Kidney capillary endothelial cell (primary cell): ENCODE measurements at places on chromosomes 1 and 21.

DNA sequence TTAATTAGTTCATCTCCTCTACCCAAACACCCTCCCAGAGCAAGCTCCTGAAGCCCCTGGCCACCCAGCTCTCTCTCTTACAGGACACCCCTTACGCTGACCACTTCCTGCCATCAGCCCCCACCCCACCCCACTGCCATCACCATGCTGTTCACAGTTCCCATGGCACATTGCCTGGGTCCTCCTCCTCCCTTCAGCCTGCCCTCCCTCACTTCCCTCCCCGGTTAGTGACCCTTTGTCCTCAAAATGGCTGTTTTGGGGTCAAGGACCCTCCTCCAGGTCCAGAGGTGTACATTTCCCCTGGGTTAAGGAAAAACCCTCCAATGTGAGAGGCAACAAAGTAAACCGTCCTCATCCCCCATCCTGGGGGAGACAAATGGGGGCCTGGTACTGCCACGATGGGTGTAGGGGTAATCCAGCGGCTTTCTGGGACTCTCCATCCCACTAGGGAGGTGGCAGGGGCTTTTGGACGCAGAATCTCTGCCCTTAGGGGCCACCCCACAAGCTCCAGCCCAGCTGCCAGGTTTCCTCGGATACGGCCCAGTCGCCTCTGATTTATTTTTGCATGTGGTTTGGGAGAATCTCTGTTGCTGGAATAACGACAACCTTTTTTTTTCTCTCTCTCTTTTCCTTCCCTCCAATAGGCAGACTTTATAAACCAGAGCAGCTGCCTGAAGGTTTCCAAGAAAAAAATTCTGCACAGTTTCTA, 8.5 kb downstream of the CAMK2N1 start:
- no peak for DNase-seq

GRCh38 chr21:26961698-26962097, 5.2 kb downstream of the ADAMTS5 start:
- no peak for DNase-seq

DNA sequence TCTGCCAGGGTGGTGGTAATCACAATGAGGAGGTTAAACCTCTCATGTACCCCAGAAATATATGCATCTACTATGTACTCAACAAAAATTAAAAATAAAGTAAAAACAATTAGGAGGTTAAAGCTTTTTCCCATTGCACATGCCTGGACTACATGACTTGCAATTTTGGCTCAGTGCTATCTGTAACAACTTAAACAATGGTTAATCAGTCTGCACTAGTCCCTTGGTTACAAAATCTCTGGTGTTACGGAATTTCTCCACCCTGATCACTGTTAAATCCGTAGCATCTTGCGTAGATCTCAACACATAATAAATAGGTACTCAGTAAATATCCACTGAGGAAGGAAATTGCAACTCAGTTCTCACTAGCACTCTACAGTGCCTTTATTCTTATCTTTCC, 66.5 kb downstream of the SDCCAG8 start:
- no peak for DNase-seq

GRCh38 chr1:228059634-228060457, 22.7 kb upstream of the ARF1 start:
- no peak for DNase-seq

DNA sequence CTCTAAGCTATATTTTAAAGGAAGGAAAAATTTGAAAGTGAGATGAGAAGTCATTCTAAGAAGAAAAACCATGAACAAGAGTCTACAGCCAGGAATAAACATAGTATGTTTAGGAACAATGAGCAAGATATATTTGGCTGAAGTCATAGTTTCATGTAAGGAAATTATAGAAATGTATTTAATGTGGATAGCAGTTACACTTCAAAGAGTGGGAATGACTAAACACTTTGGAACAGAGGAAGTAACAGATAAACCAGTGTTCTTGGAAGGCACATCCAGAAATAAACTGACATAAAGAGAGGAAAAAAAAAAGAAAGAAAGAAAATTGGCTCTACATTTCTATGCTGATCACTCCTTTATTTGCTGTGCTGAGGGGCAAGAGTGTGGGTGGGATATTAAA, 18.0 kb downstream of the C8A start:
- no peak for DNase-seq

GRCh38 chr1:157274698-157275534, 136.7 kb upstream of the ETV3 start:
- no peak for DNase-seq

GRCh38 chr1:190619724-190620123, 142.1 kb upstream of the BRINP3 start:
- no peak for DNase-seq

- DNase-seq, result no peak
These were observed 68.1 kb upstream of the STUM start for GRCh38 chr1:226480461-226480860.

- DNase-seq, result no peak
These were observed 61.0 kb downstream of the BACH1 start for GRCh38 chr21:29359718-29360117.
